ENCODE measurements at places on chromosomes 6 and 20.

DNA sequence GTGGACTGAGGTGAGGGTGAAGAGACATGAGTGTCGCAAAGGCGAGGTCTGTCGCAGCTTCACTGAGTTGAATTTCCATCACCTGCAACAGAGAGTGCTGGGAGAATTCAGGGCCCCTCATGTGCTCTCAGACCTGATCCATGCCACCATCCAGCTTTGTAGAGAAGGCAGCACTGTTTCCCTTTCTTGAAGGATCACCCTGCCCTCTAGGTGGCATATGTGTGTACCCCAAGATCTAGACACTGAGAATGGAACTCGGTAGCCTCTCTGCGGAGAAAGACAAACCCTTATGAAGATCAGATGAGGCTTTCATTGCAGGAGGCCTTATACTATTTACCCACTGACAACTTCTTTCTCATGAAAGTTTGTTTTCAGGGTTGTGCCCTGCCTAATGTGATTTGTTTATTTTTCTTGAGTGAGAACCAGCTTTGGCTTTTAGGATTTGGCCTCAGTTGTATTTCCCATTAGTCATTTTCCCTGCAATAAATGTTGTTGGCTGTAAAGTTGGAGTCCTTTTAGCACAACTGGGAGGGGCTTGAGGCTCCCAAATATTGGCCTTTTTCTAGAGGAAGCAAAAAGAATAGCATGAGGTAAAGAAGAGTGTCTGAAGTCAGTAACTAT lies 811.3 kb downstream of the DHX35 start:
- DNase-seq = peak; percentile 49

- no peak for DNase-seq
These were observed 223.0 kb downstream of the NKAIN2 start for GRCh38 chr6:124026694-124027093.

DNA sequence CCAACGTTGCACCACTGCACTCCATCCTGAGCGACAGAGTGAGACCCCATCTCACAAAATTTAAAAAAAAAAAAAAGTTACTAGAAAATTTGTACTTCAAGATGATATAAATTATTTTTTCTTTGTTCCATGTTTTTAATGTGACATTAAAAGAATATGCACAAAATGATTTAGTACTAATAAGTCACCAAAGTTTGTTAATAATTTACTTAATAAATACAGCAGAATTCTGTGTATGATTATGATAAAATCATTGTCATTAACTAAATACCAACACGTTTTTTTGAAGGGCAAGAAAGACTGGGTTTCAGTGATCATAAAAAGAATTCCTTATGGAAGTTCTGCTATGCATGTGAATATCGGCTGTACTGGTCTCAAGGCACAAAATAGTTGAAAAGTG lies 28.1 kb downstream of the GOPC start:
- DNase-seq = no peak

- DNase-seq = peak; percentile 91
These were observed 111.9 kb downstream of the TBX18 start for GRCh38 chr6:84652356-84653026.

GRCh38 chr20:50744143-50744792 lies 12.9 kb downstream of the PARD6B start:
- peak; percentile 90 for DNase-seq

- DNase-seq = peak; percentile 46
These were observed 43.3 kb upstream of the CTAGE9 start for GRCh38 chr6:131754088-131754487.

DNA sequence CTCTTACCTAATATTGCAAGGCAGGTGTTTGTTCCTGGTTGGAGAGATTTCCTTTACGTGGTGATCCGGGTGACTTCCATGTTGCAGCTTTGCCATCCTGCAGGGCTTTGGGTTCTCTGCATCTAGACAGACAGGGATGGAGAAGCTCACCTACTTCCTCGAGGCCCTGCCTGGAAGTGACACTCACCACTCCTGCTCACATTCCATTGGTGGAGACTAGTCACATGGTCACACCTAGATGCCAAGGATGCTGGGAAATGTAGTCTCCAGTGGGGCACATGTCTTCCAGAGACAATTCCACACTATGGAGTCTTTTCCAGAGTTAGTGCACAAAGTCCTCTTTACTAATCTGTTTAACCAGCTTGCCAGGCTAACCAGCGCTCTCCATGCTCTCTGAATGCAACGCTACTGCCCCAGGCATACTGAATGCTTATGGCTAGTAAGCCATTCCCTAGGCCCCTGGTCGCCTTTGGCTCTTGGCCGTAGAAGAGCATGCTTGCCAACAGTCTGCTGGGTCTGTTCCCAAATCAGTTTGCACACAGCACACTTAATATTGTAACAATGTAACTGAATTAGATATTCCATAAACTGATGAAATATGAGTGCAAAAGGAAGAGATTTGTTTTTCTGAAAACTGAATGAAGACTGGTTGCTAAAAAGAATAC lies 6.7 kb upstream of the KCNK15 start:
- peak; percentile 56 for DNase-seq

DNA sequence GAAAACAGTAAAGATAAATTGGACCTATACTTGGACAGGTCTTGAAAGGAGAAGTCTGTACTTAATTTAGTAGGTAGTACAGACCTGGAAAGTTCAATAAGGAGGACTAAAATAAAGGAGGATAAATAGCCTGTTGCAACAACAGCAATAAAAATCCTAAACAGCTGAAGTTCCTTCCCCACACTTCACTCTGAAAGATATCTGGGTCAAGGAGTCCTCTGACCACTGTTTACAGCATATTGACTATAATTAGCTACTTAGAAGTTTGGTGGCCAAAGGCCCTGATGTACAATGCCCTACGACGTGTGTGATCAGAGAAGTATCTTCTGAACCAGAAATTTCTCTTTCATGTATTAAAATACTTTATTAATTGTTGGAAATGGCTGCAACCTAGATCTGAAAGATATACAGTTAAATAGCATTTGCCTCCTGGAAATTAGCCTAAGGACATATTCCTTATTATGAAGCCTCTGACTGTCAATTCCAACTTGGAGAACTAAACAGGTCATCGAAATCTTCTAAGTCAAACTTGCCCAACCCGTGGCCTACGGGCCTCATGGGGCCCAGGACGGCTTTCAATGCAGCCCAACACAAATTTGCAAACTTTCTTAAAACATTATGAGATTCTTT lies 82.8 kb downstream of the KIF13A start:
- no peak for DNase-seq

DNA sequence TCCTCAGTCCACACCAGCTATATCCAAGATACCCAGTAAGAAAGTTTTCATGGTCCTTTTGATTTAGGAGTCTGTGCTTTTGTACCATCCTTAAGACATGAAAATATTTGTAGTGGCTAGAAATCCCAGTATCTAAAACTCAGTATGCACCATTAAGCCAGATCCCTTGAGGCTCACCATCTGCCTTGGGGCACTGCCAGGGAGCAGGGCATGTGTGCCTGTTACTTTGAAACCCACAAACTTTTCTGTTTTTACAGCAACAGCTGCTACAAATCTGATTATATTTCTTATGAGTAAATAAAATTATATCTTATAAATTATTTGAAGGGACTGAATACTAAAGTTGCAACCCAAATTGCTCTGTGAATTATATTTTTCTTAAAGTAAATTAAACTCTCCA lies 290.5 kb upstream of the MANEA start:
- no peak for DNase-seq

DNA sequence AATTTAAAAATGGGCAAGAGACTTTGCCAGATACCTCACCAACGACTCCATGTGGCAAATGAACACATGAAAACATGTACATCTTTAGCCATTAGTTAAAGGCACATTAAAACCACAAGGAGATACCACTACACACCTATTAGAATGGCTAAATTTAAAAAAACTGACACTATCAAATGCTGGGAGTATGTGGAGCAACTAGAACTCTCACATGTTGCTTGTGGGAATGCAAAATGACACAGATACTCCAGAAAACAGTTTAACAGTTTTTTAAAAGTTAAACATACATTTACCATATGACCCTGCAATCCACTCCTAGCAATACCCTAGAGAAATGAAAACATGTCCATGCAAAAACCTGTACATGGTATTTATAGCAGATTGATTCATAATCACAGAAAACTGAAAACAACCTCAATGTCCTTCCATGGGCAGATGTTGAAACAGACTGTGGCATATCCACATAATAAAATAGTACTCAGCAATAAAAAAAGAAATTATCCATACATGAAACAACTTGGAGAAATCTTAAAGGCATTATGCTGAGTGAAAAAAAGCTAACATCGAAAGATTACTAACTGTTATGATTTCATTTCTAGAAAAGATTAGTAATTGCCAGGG lies 1.9 kb downstream of the RAB23 start:
- no peak for DNase-seq

GRCh38 chr6:158415666-158416065 lies 103.4 kb downstream of the TULP4 start:
- DNase-seq = no peak

GRCh38 chr20:57587278-57587988 lies 26.5 kb downstream of the PCK1 start:
- DNase-seq = no peak

- DNase-seq = no peak
These were observed 50.1 kb downstream of the SSR1 start for GRCh38 chr6:7262746-7263518.

DNA sequence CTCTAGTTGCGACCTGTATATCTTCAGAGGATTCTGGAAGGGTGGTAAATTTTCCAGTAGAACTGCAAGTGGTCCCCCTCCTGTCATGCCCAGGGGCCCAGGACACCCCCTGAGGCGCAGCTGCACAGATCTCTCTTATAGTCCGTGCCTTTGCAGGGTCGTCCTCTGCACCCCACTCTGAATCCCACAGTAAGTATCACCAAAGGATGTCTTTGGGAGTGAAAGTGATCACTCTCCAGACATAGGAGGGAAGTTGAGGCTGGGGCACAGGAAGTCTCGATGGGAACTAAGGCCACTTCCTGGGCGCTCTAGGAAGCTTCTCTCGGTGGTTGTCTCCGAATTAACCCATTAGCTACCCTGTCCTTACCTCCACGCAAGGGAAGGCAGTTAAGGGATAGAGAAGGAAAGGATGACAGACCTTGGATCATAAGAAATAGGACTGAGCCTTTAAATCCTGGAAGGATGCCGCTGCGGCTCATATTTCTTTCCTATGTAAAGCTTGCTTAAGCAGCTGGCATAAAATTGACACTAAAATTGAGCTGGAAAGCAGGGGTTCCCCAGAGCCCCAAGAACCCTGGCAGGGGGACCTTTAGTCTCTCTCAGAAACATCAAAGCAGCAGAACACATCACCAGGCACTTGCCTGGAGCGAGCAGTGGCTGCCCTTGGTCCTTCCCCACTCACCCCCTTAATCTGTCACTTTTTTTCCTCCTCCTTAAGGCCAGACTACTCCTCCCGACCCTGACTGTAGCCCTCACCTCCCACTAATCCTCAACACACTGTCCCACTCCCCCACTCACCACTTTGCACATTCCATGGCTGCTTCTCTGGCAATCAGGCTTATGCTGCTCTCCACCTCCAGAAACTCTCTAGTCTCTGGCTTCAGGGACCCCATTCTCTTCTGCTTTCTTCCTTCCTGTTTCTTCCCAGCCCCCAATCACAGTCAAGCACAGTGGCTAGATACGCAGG lies at the start of gene ZKSCAN4:
ZKSCAN4 (minus strand) TSS at position 261 of the 967 bp plus-strand sequence. CDS start 289 bp downstream, outside the sequence.
- DNase-seq = peak; percentile 92

DNA sequence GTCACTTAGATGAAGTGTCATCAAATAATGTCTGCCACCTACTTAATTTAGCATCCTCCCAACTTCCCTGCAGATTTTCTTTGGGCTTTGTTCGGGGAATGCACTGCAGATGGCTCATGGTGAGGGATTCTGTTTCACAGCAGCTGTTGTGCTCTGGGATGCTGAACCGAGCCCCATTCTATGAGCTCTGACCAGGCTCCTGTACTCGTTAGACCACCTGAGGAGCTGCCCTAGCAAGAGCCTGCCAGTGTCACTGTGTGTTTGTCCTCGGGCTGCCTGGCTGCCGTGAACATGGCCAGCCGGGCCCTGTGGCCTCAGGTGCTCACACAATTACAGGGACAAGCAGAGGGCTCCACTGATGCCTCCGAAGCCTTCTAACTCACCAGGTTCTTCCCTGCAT lies 238.8 kb upstream of the ECI2 start:
- no peak for DNase-seq

- DNase-seq = no peak
These were observed 31.1 kb downstream of the CEBPB start for GRCh38 chr20:50221501-50222308.

- no peak for DNase-seq
These were observed 32.3 kb downstream of the JAG1 start for GRCh38 chr20:10641467-10641866.

DNA sequence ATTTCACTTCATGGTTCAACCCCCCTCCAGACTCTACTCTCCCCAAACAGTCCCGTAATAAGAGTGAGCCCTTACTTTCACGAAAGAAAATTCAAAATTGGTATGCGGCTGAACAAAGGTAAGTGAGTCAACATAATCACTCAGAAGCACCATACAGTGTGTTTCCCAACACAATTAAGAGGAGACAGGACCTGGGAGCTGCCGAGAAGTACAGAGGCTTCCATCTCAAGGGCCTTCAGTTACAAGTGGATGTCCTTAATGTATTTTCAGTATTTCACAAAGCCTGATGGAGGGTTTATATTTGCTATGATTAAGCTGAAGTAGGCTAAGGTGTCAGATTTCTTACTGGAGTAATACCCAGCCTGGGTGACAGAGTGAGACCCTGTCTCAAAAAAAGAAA lies 51.1 kb downstream of the MYO6 start:
- no peak for DNase-seq

GRCh38 chr20:45355209-45356084 lies 7.2 kb upstream of the SDC4 start:
- peak; percentile 81 for DNase-seq
